ENCODE measurements at places on chromosomes 11 and 22.

DNA sequence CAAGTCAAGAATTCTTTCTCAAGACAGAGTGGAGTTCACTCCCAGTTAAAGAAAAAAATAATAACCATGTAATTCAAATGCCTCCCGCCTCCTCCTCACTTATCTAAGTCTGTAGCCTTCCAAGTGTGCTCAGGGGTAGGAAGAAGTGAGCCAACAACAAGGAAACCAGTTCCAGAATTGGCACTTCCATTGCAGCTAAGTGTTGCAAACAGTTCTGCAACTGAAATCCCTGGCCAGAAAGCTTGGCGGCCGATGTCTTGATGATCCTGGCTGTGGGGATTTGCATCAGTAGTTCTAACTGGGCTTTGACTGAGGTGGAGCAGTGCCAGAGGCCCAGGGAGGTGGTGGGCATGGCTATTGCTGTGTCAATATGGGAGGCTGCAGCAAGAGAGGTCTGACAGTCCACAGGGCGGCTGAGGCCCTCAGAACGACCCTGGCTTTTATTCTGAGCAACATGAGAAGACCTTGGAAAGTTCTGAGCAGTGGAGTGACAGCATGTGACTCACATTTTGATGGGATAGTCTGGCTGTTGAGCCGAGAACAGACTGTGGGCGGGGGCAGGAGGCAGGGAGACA is 19.2 kb downstream of the DHCR7 start:
- DNase-seq, result no peak

GRCh38 chr22:41587347-41587723 is 2.3 kb downstream of the PMM1 start:
- DNase-seq, result no peak

GRCh38 chr11:73507086-73507485 is 90.8 kb downstream of the FAM168A start:
- no peak for DNase-seq

GRCh38 chr22:37734964-37735451 is 38.2 kb downstream of the TRIOBP start:
- DNase-seq, result no peak

DNA sequence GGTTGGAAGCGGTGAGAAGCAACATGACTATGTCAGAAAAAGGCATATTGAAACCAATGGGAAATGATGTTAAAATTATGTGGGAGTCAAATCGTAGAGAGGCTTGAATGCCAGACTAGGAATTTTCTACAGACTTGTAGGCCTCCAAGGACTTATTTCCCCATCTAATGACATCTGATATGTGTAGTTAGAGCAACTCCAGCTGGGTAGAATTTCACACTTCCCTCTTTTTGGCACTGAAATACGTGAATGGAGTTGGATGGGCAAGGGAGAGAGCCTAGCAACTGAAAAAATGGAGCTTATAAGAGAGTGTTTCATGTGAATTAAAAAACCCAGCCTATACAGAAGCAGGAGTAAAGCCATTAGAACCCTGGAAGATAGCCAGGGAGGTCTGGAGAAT is 304.2 kb downstream of the INSC start:
- DNase-seq, result no peak

DNA sequence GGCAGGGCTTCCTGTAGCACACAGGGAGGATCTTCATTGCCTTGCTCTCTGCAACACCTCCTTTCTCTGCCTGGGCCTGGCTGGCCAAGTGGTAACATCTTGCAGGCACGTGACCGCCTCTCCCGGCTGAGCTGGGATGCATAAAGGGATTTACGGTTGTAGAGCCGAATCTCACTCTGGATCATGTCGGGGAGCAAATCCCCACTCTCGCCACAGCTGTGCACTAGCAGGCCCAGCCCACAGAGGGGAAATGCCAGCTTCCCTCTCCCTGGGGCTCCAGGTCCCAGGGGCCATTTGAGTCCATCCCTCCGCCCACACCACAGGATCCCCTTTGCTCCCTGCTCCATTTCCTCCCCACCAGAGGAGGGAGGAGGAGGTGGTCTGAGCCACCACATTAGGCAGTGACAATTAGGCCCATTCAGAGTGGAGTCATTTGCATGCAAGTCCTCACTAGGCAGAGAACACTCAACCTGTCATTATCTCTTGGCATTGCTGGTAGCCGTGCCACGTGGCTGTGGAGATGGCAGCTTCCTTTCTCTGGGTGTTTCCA is 196.7 kb downstream of the DSCAML1 start:
- DNase-seq, result no peak

DNA sequence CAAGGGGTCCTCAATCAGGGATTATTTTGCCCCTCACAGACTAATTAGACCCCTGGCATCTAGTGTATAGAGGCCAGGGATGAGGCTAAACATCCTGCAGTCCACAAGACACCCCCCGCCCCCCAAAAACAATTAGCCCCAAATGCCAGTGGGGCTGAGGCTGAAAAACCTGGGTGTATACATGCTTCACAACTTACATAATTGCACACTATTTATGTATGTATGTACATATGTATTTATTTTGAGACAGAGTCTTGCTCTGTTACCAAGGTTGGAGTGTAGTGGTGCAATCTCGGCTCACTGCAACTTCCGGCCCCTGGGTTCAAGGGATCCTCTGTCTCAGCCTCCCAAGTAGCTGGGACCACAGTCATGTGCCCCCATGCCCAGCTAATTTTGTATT is 28.8 kb upstream of the SHANK2 start:
- DNase-seq, result no peak

DNA sequence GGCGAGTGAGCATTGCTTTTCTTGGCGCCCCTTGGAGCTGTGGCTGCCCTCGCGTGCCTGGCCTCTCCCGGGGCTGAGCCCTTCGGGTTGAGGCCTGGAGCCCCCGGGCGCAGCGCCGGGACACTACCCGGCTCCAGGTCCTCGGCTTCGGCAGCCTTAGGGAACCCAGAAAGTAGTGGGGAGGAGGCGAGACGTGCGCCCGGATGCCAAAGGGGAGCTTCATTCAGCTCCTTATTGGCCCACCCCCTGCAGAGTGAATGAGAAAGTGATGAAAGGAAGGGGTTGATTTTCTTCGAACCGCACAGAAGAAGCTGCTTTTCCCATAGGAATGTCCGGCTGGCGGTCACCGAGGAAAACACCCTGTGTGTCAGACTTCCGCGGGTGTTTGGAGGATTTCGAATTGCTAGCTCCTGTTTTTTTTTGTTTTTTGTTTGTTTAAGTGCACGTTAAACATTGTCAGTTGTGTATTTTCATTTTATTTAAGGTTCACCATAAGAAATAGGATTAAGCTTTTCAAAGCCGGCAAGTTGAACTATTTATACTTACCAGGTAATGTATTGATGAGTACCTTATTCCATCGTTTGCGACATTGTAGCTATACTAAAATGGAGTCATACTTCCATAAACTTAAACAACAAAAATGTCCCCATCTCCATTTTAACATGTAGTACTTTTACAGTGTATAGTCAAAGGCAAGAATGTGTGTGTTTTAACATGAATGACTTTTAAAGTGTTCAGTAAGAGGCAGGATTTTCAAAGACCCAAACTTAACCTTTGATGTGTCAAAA is 841 bp upstream of the EIF4G2 start:
- DNase-seq, result no peak

DNA sequence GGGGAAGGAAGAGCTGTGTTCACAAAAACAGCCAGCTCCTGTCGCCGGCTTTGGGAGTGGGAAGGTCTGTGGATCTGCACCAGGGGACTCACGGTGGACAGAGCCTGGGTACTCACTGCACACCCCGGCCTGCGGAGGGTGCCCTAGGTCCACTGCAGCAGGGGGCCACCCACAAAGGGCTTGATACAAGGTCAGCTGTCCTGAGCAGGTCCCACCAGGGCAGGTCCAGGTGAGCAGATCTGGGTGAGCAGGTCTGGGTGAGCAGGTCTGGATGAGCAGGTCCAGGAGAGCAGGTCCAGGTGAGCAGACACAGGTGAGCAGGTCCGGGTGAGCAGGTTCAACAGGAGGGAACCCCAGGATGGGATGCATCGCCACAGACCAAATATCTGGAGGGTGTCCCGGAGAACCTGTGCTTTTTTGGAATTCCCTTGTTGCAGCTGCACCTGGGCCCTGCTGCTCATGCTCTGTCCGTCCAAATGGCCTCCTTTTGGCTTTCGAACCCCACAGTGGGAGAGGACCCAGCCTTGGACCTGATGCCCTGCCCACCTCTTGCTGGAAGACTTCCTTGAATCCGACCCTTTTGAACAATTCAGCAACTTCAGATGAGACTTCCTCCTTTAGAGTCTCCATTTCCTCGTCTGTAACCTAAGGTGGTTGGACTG is 485.3 kb downstream of the TBC1D22A start:
- no peak for DNase-seq

DNA sequence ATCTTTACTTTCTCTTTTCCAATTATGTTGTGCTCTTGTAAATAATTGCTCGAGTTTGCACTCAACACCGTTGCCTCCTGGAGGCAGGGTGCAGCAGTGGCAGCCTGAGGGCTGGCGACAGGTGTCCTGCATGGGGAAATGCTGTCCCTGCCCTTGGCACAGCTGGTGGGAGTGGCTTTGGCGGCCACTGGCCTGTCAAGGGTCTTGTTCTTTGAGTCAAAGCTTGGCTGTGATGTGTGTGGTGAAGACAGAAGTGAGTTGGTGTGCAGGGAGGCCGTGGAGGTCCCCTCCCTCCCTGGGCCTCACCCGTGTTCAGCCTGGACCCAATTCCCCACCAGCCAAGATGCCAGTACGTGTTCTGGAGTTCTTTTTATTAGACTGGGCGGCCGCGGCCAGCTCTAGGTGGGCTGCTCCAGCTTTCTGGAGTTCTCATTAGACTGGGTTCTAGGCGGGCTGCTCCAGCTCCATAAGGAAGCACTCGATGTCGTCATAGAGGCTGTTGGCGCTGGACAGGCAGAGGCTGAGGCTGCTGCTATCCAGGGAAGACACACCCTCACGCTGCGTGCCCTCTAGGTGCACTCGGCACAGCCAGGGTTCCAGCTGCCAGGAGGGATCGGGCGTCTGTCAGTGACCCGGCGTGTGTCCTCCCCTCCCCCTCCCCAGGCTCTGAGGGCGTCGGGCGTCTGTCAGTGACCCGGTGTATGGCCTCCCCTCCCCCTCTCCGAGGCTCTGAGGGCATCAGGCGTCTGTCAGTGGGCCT is 3.4 kb downstream of the IRF7 start:
- no peak for DNase-seq

DNA sequence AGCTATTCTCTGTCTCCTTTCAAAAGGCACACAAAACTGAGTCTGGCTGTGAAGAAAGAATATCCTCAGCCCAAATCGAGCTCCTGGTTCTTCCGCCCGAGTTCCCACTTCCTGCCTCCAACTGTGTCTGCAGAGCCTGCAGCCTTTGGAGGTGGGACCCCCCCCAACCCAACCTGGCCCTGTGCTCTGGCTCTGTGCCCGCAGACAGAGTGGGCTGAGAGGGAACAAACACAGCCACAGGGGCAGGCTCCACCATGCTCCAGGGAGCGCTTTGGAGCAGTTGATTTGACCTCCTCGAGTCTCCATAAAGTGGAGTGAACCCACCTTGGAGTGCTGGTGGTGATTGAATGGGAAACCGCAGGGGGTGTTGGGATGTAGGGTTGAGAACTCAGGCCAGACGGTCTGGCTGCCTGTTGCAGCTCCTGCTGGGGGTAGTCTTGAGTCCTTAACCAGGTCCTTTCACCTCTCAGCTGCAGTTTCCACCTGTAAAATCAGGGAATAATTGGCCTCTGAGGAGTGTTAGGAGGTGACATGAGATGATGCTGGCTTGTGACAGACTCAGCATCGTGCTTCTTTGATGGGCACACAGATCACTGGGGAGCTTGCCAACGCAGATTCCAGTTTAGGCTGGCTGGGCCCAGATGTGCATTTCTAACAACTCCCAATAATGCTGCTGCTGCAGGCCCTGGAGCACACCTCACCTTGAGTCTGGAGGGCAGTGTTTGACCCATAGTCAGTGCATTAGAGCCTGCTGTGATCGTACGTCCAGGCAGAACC is 11.4 kb downstream of the DAGLA start:
- no peak for DNase-seq

GRCh38 chr11:83156144-83156995 is 561 bp upstream of the PCF11 start:
- DNase-seq, result no peak

DNA sequence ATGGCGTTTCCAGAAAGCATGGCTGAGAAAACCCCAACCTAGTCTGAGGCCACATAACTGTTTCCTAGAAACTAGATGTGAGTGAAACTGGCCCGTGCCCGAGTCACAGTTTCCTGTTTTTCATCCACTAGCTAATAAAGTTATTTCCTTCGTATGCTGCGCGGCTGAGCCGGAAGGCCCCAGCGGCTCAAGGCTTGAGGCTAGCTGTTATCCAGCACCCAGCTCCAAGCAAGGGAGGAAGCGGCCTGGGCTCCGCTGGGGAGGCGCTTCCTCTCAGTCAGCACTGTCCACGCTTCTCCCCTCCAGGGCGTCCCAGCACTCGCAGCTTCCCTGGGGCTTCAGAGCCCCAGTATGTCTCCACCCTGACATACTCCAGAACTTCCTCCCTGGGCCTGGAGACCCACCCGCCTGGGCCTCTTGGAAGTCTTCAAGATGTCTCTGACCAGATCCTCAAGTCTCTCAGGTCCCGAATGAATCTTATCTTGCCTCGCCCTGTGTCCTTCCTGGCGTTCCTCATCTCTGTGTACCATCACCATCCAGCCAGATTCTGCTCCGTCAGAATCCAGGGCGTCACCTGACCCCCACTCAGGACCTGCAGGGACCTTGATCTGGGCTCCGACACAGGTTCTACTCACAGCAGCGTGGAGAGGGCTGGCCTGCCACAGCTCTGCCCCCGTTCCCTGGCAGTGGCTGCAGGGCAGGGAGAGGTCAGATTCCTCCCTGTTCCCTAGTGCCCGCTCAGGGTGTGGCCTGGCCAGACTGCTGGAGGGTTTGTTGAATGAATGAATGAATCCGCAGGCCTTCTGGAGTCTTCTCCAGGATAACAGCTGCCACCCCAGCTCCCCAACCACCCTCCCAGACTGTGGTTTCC is 81.9 kb downstream of the LRRC32 start:
- DNase-seq, result no peak

- no peak for DNase-seq
Measured at GRCh38 chr11:1879941-1880720, 11.6 kb downstream of the PRR33 start.

DNA sequence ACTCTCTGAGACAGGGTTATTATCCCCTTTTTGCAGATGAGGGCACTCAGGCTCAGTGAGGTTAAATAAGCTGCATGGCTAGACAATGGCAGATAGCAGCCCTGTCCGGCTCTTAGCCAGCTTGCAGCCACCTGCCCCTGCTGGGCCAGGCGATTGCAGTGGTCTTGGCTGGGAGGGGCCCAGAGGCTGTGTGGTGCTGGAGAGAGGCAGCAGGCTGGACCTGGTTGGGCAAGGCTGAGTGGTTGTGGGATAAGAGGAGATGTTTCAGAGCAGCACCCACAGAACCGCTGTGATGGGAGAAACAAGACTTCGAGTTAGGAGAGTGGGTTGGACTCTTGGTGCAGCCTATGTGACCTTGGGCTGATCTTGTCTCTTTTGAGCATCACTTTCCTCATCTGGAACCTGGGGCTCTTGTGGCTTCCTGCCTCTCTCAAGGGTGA is 25.5 kb downstream of the PTPRJ start:
- no peak for DNase-seq

- DNase-seq, result peak; percentile 47
Measured at GRCh38 chr11:68843703-68844312, 2.1 kb upstream of the CPT1A start.

DNA sequence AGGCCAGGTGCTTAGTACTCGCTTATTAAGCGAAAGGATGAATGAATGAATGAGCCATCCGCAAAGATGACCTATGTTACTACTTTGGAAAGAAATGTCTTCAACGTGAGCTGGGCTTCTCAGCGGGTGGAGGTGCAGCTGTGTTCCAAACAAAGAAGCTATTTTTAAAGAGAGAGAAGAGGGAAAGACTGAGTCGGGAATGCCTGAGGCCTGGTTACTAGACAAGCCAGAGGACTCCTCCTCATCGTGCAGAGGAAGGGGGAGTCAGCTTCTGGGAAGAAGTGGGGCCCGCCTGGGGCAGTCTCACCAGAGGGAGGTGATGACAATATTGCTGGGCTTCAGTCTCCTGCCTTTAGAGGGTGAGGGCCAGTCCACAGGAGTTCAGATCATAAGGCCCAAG is 30.4 kb upstream of the CD5 start:
- DNase-seq, result no peak

Data from stimulated activated CD4-positive, alpha-beta T cell treated with anti-CD3 and anti-CD28 coated beads, Interleukin-1b, Interleukin-23, amount 100 ng/mL, for 1 hour (primary cell).